CD4-positive, alpha-beta T cell (primary cell): ENCODE measurements at places on chromosomes 5 and 9. TPM values are rescaled to one million over a fixed set of nuclear protein-coding genes. Genes with fewer than 3 reads are reported as not detected.
A peak's percentile ranks its signal among the peaks of the same experiment; 100 is the strongest.

GRCh38 chr5:158236511-158237335, 377.8 kb upstream of the CLINT1 start:
- no peak for DNase-seq

DNA sequence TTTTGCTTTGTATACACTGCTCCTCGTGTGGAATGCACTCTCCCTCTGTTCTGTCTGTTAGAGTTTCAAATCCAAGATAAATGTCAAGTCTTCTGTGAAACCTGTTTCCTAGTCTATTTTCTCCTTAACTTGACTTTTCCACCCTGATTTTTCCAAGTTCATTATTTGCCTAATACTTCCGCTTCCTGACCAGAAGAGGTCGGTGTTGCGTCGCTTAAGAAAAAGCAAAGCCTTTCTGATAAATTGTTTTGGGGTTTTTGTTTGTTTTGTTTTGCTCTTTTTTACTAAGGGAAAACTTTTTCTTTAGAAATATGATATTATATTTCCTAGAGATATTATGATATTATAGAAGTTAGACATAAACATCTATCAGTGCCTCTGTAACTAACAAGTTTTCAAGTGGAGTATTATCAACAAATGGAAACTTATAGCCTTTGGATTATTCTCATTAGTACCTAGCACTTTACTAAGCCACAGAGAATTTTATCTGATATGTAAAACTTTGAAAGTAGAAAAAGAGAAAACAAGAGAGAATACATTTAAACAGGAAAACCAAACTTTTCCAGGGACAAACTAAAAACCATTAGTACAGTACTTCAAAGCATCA, 55.8 kb downstream of the PHAX start:
- peak; percentile 64 for DNase-seq

DNA sequence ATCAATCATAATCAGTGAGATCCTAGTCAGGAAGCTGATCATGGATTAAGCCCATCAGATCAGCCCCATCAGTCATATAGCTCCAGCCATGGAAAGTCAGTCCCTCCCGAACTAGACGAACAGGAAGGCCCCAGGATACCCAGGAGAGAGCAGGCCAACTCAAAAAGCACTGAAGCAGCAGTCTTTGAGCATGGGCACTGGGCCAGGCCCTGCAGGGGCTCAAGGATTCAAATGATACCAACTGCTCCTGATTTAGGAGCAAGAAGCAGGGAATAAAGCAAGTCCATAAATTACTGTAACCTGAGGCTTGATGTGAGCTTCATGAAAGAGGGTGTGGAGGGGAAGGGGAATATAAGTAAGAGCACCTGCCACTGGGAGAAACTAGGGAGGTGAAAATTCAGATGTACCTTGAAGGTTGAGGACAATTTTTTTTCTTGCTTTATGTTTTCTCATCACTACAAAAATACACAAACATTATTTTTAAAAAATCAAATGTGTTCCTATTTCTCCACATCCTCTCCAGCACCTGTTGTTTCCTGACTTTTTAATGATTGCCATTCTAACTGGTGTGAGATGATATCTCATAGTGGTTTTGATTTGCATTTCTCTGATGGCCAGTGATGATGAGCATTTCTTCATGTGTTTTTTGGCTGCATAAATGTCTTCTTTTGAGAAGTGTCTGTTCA, 115.2 kb downstream of the SIL1 start:
- no peak for DNase-seq

Gene PPP1R26
- 0.27 TPM for total RNA-seq

Gene PCDHA9
- total RNA-seq, result not detected
